ENCODE measurements at places on chromosomes 7 and 10.

GRCh38 chr7:48078470-48078869 lies 10.6 kb upstream of the UPP1 start:
- DNase-seq = no peak

DNA sequence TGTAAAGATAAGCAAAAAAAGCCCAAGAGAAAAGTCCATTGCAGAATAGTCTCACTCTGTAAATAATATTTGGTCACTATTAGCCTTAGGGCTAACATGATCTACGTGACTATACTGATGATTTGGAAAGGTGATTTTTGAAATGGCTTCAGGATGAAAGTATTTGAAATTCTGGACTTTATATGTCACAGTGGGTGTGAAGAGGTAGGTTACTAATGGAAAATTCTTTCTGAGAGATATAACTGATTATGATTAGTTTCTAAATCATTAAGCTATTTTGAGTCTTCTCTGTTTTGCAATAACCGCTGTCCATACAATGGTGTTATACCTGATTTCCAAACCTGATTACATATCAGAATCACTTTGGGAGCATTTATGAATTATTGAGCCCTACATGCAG lies 20.1 kb upstream of the HBP1 start:
- no peak for DNase-seq

DNA sequence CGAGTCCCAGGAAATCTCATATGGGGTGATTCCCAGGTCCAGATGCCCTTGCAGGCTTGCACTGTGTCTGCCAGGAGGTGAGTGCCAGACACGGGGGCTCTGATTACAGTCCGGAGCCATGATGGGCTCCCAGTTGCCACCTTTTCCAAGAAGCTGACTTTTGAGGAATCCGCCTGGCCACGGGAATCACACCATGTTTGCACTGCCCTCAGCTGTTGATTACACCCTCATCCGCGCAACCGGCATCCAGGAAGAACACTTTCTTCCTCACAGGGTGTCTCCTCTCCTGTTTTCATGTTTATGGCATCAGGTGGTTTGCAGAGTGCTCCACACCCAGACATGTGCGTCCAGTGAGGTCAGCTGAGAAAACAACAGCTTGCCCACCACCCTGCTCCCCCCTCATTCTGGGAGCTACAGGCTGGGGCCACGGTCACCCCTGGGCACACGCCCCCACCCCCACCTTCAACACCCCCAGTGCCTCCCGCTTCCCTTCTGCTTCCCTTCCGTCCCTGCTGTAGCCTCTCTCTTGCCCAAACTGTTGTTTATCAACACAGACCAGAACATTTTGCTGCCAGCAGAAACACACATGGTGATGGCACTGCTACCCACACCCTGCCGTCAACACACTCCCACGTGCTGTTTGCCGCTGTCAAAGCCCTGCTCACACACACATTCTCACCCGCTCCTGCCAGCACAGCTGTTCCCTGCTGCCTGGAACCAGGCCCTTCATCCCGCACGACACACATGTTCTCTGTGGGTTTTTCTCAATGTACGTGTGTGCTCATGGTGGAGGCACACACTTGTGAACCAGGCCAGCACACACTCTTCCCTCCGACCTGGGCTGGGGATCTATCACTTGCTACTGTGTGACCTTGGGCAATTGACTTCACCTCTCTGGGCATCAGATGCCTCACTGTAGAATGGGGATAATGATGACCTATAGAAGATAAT lies 35.8 kb downstream of the DDIT4 start:
- DNase-seq = no peak

DNA sequence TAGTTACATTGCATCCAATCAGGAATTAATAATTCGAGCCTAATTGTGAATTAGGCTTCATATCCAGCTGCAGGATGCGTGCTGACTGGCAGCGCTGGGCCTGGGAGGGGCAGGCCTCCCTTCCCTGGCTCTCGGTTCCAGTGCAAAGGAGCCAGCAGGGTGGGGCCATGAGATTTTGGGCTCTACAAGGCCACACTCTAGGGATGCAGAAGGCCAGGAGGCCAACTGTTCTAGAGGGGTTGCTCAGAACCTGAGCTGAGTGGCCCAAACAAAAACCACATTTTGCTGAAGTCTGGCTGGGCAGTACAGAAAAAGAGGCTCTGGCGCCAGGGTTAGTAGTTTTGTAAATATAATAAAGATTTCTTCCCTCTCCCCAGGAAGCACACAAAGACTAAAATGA lies 72.3 kb downstream of the CLEC2L start:
- no peak for DNase-seq

GRCh38 chr7:88101769-88102168 lies 118.1 kb downstream of the SRI start:
- no peak for DNase-seq

DNA sequence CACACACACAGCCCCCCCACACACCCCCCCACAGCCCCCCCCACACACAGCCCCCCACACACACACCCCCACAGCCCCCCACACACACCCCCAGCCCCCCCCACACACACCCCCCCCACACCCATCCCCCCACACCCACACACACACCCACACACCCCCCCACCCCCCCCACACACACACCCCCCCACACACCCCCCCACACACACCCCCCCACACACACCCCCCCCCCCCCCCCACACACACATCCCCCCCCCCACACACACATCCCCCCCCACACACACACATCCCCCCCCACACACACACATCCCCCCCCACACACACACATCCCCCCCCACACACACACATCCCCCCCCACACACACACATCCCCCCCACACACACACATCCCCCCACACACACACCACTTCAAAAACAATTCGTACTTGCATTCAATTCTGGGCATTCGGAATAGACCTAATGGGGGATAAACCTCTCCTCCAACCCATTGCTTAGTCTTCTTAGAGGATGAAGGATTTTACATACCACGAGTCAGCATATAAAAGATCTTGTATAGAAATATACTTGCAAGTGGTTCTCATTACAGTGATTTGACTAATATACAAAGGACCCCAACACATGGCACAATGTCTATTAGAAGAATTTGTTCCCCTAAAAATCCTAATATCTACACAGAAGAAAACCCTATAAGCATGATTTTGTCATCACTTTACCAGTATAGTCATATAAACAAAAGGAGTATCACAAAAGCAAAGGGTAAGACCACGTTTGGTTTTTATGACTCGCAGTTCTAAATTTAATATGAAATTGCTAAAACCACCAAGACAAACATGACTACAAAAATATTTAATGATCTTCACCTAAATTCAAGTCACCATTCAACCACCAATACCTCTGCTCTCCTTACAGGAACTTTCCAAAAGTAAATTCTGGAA lies 80.9 kb downstream of the DIP2C start:
- no peak for DNase-seq

GRCh38 chr7:105992905-105993304 lies 29.8 kb downstream of the CDHR3 start:
- no peak for DNase-seq

- DNase-seq = no peak
Observed at GRCh38 chr7:94912085-94912484, 4.7 kb downstream of the PPP1R9A start.

- DNase-seq = no peak
Observed at GRCh38 chr7:43808410-43808809, 49.9 kb downstream of the BLVRA start.

DNA sequence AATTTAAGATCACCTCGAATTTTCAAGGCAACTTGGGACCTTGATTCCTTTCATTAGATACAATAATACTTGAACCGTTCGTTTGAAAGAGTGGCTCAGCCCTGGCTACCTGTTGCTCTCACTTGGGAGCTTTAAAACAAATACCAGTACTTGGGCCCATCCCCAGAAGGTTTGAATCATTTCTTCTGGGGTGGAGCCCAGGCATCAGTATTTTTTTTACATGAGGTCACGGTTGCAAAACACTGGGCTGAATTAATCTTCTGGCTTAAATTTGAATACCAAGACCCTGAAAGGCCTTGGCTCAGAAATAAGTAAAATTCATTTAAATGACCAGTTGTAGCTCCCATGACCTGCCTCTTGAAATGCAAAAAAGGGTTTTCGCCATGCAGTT lies 214.9 kb downstream of the CREB5 start:
- DNase-seq = no peak

DNA sequence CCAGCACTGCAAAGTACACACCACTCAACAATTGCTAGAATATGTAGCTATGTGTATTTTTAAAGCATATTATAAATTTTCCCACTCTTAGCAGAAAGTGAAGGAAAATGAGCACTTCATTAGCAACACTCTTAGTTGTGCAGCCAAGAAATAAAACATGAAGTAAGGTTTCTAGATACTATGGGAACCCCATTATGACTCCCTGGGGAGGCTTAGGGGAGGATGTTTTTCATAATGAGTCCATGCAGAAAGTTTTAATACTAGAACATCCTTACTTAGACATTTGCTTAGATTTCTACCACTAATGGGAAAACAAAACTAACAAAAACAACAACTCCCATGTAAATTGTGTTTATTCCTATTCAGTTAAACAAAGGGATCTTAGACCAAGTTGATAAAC lies 148.4 kb upstream of the HDAC9 start:
- DNase-seq = no peak

GRCh38 chr7:71016401-71016800 lies 115.5 kb upstream of the GALNT17 start:
- no peak for DNase-seq

DNA sequence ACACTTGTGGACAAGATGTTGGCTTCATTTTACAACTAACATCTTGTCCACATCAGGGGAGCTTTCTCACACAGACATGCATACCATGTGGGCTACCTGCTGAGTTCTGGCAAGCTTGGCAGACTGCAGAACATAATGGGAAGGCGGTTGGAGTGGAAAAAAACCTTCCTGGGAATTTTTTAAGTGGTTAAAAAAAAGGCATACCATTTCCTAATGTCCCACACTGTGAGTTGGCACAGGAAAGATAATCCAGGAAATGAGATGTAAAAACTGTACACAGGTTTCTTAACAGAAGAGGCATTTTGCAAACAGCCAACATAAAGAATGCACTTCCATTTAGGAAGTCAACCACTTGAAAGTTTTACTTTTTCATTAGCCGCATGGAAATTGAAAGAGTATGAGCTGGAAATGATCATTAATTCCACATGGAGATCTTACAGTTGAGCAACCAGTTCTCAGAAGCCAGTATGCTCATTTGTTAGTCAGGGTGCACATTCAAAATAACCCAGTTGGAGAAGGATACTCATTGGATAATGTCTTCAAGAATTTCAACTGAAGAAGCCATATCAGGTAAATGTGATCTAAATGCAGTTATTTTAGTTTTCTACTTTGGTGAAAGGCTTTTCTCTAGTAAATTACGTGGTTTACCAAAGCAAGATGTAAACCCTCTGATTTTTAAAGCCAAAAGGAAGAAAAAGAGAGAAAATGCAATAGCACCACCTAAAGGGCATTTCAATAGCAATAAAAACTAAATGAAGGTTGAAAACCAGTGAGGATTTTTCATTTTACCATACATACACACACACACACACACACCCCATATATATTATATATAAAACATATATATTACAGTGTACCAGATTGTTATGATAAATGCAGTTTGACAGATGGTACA lies 194.0 kb downstream of the TAX1BP1 start:
- DNase-seq = no peak

GRCh38 chr7:85021101-85021704 lies 165.7 kb downstream of the SEMA3D start:
- no peak for DNase-seq
